Stimulated activated CD4-positive, alpha-beta T cell treated with anti-CD3 and anti-CD28 coated beads, Interleukin-4, amount 100 ng/mL, for 4 hours (primary cell): ENCODE measurements at places on chromosomes 16 and 17.

DNA sequence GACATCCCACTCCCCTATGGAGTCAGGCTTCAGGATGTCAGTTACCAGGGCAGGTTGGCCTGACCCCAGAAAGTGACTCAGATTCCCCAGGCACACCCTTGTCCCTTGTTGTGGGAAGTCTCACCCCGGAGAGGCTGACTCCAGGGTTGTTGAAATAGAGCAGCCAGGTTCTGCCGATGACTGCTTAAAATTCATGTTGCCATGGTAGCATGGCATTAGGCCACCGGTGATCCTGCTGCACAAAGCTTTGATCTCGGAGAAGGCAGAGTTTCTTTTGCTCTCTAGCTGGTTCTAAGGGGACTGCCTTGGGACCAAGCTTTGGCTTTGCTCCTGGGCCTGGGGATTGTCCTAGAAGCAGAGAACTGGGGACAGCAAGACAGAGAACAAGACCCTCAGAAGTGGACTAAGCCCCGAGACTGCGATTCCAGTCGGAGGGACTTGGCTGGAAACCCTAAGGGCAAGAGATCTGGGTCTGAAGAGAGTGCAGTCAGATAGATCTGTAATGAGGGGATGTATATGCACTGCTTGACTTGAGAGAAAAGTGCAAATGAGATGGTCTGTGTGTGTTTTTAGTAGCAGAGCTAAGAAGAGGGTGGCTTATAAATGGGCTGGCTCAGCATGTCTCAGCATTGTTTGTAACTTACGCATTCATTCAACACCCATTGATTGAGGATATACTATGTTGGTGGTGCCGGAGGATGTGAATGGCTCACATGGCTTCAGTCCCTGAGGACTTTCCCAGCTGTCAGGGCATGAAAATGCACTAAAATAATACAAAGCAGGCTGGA lies 106.9 kb downstream of the RGS9 start:
- no peak for DNase-seq

DNA sequence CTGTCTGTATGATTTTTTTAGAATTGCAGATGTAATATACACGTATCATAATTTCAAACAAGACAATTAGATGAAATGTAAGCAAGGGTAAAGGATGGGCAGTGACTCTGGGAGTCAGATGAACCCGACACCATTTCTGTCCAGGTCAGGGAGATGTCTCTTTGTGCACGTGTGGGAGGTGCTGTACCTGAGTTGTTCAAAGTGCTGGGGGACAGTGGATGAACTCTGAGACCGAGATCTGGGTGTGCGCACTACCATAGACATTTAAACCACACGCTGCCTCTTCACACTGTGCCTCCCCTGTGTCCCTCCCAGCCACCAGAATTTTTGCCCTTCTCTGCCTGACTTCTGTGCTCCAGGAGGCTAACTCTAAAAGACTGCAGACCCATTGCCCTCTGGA lies 5.9 kb upstream of the RGS9 start:
- no peak for DNase-seq

GRCh38 chr17:8927395-8927794 lies 38.1 kb downstream of the PIK3R5 start:
- DNase-seq: no peak

DNA sequence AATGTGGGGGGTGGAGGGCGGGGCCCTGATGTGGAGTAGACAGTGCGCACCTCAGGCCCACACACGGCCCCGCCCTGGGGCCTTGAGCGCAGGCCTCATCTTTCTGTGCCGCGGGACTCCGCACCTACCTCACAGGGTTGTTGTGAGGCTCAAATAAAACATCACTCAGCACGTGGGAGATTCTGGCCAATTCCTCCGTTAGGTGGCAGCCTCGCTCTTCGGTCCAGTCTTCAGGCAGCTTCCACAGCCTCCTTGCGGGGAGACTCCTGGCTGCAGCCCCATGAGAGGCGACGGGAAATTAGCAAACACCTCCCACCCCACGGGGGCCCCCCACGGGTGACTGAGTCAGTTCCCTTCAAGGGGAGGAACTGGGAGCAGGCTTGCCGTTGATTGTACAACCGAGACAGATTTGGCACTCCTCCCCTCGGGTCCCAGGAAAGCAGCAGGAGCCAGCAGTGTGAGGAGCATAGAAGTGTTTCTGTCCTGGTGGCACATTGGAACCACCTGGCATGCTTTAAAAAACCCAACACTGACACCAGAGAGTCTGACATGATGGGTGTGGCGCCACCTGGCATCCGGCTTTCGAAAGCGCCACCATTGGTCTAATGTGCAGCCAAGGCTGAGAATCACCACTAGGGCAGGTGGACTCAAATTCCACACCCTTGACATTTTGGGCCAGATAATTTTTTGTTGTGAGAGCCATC lies 7.6 kb downstream of the MRM1 start:
- no peak for DNase-seq

- no peak for DNase-seq
Observed at GRCh38 chr16:17067882-17068281, 402.9 kb downstream of the XYLT1 start.
